LoVo (cell line): ENCODE measurements at places on chromosomes 1 and 21.
A peak's percentile ranks its signal among the peaks of the same experiment; 100 is the strongest.

GRCh38 chr21:45457832-45458172, 52.8 kb downstream of the COL18A1 start:
- DNase-seq, result no peak

DNA sequence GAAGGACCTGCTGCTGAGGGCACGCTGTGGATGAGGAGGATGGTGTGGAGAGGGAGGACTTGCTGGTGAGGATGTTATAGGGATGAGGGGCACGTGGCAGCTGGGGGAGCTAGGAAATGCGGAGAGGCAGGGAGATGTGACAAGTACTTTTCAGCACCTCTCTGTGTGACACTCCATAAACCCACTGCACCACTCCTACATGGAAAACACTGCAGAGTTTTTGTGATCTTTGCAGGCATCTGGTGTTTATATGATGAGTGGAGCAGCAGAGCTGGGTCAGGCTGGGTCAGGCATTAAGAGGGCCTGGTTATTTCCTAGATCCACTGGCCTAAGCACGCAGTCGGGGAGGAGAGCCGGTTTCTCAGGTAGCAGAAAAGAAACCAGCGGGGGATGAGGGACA, 167.3 kb upstream of the COA6 start:
- no peak for DNase-seq

GRCh38 chr1:169044971-169045370, 61.5 kb upstream of the ATP1B1 start:
- no peak for DNase-seq

DNA sequence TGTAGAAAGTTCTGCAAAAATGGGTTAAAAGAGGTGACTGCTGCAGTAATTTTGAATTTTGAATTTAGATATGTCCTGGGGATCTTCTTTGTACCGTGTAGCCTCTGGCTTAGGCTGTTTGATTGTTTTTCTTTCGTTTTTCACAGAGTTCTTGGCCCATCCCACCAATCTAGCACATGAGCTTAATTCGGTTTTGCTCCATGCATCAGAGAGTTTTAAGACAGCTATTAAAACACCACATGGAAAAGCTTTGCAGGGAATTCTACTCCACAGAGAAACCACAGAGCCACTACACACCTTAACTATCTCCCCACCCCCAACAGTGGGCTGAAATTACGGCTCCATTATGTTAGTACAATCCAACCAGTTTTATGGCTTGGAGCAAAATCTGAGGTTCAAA, 25.5 kb downstream of the SPAG17 start:
- DNase-seq, result no peak

DNA sequence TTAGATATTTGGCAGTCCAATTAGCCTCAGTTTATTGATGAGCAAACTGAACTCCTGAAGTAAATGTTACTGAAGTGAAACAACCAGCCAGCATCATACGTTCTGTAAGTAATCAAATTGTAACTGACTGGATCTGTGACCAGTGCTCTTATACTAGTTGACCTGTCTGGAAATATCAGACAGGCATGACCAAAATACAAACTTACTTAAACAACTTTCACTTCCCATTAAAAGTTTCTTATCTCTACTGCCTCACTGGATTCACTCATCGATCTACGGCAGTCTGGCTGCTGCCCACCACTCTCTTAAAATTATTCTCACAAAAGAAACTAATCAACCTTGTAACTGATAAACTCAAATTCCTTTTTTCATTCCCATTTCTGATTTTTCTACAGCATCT, 56.4 kb downstream of the WDR3 start:
- no peak for DNase-seq

DNA sequence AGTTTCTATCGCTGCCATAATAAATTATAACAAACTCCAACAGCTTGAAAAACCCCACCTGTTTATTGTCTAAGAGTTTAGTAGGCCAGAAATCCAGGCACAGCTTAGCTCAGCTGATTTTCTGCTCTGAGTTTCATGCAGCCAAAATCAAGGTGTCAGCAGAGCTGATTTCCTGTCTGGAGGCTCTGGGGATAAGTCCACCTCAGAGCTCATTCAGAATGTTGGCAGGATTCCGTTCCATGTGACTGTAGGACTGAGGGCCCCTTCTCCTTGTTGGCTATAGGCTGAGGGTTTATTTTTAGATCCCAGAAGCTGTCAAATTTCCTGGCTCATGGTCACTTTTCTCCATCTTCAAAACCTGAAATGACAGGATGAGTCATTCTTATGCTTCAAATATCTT, 91.6 kb upstream of the CHODL start:
- DNase-seq, result no peak

DNA sequence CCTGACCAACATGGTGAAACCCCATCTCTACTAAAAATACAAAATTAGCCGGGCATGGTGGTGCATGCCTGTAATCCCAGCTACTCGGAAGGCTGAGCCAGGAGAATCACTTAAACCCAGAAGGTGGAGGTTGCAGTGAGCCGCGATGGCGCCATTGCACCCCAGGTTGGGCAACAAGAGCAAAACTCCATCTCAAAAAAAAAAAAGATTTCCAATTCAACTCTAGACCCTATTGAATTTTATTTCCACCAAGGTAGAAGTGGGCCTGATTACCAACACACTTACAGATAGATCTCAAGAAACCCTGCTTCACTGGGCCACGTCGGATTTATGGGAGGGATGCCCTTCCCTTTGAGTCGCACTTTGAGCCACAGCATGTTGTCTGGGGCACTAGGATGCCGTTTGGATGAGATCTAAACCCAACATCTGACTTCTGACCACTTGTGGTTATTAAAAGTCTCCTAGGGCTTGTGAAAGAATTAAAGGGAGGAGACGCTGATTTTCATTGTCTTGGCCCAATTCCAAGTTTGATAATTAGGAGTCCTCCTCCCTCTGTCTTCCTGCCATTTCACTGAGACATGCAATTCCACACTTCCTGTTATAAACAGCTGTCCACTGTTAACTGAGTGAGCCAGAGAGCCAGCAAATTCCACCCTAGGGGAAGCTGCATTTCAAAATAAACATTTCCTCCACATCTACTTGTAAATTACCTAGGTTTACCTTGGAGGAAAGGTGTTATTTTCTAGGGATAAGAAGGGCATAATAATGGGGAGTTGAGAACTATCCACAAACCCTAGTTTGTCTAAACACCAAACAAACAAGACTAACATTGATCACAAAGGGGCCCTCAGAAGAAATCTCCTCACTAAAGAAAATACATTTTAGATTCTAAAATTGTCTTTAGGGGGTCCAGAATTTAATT, 5.2 kb upstream of the RERE start:
- DNase-seq, result peak; percentile 86

- no peak for DNase-seq
Measured at GRCh38 chr1:10530756-10531495, 56.2 kb downstream of the PEX14 start.

DNA sequence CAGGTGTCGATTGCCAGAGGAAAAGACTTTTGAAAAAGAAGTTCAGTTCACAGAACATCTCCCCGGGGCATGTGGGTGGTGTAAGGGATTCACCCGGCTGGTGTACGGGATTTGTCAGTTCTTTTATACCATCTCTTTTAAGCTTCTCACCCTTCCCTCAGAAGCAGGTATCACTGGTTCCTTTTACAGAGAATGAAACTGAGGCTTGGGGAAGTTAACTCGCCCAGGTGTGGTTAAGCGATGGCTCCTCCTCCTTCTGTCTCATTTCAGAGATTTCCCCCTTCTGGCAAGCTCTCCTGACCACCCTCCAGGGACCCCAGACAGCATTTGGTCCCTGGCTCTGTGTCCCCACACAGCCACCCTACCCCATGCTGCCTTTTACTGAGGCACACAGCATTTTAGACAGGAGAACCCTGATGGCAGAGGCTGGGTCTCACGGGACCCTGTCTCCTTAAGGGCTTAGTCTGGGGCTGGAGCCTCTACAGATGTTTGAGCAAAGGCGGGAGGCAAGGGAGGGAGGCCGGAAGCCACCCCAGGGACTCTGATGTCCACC, 2.8 kb upstream of the ECE1 start:
- no peak for DNase-seq

DNA sequence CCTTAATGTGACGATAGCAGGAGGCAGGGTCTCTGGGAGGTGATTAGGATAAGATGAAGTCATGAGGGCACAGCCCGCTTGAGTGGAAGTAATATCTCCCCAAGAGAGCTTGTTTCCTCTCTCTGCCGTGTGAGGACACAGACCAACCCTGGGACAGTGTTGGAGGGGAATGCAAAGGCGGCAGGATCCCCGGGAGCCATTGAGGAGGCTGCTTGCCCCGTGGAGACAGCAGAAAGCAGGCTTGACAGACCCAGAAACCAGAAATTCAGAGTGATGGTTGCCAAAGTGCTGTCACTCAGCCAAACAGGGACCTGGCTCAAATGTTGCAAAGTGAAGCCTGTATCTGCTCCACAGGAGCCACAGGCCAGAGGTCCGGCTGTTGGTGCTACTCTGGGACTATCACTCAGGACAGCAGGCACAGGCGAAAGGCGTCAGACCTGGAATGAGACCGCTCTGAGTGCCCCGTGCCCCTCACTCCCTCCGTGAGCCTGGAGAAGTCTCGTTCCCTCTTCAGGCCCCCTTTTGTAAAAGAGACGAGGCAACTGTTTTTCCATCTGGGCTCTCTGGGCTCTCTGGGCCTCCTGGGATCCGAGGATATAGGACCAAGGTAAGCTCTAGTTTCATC, 96.6 kb upstream of the VANGL1 start:
- no peak for DNase-seq

- DNase-seq, result no peak
Measured at GRCh38 chr1:145871994-145872924, 13.4 kb upstream of the PIAS3 start.

GRCh38 chr1:37305841-37306240, 168.5 kb upstream of the ZC3H12A start:
- DNase-seq, result no peak

DNA sequence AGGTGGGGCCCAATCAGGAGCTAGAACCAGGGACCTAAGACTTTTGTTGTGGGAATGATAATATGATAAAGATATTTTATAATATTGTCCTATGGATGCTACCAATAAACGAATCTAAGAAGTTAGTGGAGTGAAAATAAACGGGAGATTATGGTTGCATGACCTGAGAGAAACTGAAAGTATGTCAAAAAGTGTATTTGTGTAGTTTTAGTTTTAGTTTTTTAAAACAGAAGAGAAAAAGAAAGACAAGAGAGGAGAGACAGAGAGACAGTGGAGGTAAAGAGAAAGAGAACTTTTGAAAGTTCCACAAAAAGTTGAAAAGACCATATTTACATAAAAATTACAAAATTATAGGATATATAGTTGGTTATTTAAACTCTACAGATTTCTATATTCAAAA, 64.1 kb upstream of the TMPRSS15 start:
- no peak for DNase-seq

GRCh38 chr1:82091729-82092128, 291.0 kb downstream of the ADGRL2 start:
- no peak for DNase-seq

- DNase-seq, result peak; percentile 23
Measured at GRCh38 chr1:237386362-237387143, 344.6 kb downstream of the RYR2 start.

DNA sequence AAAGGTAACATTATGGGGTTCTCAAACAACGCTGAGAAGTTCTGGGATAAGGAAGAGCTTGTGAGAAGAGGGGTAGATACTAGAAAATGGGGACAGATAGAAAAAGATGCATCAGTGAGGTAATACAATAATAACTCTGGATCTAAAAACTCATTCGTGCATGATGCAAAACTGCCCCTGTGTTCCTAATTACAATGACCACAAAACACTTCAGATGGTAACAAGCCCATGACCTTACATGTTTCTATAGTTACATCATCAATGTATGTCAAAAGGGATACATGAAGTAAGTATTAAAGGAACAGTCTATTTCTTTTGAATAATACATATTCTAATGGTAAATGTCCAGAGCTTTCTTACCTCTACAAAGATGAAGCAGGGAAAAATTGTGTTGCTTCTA, 110.6 kb upstream of the PLPPR5 start:
- DNase-seq, result no peak

GRCh38 chr1:91022518-91022929, 689 bp upstream of the ZNF644 start:
- no peak for DNase-seq
